ENCODE measurements at places on chromosomes 12 and 14.

- DNase-seq = no peak
These were observed 1.8 kb downstream of the MON2 start for GRCh38 chr12:62468397-62468796.

DNA sequence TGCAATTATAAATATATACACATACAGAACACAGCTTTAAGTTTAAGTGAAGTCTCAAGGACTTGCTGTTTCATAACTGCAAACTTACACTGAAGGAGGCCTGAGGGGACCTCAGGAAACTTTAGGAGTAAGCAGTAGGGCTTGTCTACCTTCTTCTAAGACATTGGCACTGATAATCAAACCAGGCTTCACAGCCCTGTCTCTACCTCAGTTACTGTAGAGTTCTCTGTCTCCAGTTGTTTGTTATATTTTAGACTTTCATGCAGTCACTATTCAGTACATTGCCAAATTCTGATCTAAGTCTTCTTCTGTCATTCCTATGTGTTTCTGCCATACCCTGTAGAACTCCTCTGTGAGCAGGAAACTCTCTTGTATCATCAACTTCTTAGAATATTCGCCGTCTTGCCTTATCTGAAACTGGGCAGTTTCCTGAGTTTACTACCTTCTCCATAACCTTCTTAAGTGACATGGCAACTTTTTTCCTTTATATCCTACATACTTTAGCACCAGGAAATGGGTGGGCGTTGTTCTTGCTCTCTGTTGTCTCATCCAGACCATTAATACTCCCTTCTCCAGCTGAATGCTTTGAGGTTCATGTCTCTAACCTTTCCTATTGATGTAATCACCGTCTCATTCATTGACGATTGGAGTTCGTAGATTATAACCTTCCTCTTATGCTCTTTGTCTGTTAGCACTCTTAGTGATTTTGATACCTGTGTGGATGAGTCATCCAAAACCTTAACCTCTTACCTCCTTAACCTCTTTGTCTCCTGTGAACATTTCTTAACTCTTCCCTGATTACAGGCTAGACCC lies 11.4 kb downstream of the APAF1 start:
- DNase-seq = no peak

DNA sequence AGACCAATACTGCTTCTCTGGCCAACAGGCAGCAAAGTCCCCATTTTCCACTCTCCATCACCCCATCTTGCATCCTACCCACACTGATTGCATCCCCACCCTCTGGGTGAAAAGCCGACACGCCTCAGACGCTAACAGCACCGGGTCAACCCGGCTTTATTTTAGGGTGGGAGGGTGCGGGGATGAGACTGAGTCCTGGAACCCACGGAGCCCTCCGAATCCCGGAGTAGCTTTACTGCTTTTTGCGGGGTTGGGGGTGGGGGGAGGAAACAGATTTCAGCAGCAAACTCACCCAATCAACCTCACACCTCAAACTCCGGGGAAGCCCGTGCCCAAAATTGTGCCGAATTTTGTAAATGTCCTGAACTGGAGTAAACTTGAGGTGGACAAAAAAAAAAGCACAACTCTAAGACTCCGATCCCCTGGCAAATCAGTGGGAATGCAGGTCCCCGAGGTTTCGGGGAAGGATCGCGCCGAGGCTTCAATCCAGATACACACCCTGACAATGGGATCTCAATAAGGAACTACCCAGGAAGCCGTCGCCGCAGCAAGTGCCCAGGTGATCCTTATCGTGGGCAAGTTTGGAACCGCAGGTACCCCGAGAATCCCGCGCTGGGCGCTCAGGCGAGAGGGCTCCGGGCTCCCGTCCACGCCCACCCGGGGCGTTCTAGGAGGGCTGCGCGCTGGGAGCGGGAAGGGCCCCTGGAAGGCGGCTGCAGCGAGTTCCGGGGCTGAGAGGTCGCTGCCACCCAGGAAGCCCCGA lies 1.1 kb downstream of the GCH1 start:
- peak; percentile 25 for DNase-seq

DNA sequence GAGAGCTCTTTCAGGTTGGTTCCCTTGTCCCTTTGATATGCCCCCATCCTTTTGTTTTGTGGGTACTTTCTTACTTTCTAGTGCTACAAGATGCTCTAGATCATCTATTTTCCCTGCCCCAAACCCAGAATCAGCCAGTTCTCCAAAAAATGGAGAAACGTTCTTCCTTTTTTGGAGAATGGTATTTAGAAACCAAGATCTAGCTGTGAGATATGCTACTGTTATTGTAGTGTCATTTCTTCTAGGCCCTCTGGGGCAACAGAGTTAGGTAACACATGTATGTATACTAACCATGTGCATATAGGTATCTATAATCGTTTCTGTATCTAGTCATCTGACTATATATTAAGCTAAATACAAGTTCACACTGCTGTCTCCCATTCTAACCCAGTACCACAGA lies 6.9 kb upstream of the IGFBP6 start:
- no peak for DNase-seq

DNA sequence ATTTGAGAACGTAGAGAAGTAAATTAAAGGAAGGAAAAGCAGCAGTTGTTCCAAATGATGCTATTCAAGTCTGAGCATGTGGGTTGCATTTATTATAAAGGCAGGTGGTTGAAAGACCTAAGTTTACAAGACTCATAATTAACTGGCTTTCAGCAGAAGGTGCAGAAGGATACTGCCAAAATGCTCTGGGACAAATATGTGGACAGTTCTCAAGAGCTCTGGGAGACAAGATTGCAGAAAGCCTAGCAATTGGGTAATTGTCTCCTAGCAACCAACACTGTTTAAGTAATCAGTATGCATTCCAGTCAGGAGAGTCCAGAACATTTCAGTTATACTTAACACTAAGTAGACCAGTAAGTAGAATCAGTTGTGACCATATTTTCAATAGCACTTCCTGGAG lies 131.5 kb downstream of the GPR135 start:
- DNase-seq = no peak

DNA sequence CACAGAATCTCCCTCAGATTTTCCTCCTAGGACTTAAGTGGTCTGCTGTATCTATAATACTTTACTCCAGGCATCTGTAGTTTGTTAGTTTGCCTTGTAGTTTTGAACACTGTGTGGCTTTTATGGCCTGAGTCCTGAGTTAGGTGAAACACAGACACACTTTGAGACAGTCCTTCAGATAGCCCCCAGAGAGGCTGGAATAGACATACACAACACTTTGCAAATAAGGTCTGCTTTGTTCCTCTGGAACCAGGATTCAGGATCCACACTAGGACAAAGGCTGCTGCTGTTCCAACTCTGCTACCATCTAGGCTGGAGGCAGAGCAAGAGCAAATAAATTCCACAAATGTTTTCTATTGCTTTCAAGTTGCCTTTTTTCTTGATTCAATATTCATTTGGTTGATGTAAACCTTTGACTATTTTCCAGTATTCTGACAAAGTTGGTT lies 41.4 kb upstream of the INSM2 start:
- no peak for DNase-seq

GRCh38 chr12:12267742-12268200 lies 927 bp upstream of the LRP6 start:
- no peak for DNase-seq

GRCh38 chr14:26444822-26445221 lies 153.0 kb downstream of the NOVA1 start:
- no peak for DNase-seq

DNA sequence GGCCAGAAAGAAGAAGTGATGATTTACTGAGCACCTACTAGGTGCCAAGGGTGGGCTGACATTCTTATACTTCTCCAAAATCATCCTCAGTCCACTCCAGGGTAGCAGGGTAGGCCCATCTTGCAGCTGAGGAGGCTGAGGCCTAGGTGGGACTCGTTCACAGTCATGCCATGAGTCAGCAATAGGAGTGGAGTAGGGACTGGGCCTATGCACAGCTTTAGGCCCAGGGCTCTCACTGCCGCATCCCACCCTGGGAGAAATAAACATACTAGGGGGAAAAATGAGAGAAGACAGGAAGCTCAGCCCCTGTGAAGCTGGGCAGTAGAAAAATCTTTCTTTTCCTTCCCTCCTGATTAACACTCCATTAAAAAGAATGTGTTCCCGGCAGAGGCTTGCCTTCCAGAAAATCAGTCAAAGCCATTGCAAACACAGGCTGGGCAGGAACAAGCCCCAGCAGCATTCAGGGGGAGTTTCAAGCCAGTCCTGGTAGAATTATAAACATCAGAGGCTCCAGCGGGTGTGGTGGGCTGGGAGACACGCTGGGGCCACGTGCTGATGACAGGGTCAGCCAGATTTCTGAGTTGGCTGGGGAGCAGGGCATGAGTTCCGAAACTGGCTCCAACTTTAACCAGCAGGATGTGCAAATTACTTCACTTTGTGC lies 1.8 kb downstream of the HSPB8 start:
- no peak for DNase-seq

- no peak for DNase-seq
These were observed 50.3 kb downstream of the ADAMTS20 start for GRCh38 chr12:43501703-43502102.

DNA sequence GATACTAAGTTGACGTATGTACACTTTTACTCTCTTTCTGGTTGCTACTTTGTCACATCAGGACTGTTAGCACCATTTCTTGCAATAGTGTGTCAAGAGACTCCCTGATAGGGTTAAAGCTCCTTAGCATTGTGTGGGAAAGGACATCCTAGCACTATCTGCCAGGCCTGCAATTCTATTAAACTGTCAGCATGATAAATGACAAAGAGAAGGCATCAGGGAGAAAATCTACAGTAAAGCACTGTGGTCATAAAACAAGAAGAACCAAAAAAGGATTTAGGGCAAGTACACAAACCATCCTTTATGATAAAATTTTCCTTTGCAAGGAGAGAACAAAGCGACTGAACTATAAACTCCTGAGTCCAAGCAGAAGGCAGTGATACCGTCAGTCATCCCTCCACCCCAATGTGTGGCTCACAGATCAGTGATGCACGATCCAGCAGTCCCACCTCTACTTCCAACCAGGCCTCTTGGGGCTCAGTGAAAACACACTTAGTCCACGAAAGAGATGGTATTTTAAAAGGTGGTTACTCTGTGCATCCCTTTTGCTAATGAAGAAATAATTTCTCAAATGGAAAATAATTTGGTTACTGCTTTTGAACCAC lies 31.4 kb upstream of the SLC35F4 start:
- DNase-seq = no peak

DNA sequence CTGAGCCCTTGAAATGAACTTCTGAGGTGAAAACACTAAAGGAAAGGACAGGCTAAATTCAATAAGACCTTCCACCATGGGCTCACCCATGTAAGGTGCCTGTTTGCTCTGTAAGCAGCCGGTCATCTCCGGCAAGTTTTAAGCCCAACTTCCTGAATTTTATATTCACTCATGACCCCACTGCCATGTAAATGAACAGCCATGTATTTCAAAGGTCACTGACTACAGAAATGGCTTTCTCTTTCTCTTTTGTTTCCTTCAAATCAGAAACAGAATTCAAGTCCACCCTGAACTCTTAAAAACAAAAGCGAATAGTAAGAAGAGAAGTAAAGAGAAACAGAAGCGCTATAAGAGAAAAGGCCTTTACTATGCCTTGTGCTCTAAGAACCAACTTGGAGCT lies 61.7 kb upstream of the OVCH1 start:
- no peak for DNase-seq

DNA sequence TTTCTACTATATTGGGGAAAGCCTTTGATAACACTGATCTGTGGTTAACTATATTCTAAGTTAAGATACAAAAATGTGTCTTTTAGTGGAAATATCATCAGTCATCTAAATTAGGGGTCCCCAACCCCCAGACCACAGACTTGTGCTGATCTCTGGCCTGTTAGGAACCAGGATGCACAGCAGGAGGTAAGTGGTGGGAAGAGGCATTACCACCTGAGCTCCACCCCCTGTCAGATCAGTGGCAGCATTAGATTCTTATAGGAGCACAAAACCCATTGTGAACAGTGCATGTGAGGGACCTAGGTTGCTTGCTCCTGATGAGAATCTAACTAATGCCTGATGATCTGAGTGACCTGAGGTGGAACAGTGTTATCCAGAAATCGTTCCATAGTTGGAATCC lies 28.3 kb upstream of the LIN7A start:
- no peak for DNase-seq

DNA sequence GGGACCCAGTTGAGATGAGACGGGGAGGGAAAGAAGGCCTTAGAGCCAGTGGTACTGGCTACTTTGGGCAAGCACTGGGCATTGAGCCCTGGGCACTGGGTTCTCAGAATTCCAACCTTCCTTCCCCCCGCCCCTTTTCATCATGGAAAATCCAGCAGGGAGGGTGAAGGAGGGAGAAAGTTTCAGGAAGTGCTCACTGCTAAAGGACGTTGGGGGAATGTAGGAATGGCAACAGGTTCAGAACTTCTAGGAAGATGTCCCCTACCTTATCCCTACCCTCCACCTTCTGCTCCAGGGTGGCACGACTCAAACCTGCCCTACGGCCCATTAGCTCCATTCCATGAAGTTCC lies 4.2 kb upstream of the TNS2 start:
- DNase-seq = no peak

DNA sequence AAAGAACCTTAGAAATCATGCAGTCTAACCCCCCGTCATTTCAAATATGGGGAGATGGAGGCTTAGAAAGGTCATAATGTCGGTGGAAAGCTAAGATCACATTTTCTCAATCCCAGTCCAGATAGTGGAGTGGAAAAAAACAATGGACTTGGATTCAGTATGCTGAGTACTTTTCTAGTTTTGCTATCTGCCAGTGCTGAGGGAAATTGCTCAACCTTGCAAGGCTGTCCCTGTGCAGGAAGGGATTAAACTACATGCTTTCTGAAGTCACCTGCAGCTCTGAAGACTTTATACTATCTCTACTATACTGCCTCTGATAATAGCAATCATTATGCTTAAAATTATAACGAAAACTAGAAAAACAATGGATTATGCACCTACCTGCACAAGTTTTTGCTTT lies 272.8 kb downstream of the LRIG3 start:
- DNase-seq = no peak

- no peak for DNase-seq
These were observed 11.5 kb downstream of the ASPG start for GRCh38 chr14:104096751-104097700.

GRCh38 chr14:89424241-89424640 lies 7.2 kb upstream of the FOXN3 start:
- no peak for DNase-seq

- no peak for DNase-seq
These were observed 20.4 kb downstream of the YAF2 start for GRCh38 chr12:42217656-42218055.

DNA sequence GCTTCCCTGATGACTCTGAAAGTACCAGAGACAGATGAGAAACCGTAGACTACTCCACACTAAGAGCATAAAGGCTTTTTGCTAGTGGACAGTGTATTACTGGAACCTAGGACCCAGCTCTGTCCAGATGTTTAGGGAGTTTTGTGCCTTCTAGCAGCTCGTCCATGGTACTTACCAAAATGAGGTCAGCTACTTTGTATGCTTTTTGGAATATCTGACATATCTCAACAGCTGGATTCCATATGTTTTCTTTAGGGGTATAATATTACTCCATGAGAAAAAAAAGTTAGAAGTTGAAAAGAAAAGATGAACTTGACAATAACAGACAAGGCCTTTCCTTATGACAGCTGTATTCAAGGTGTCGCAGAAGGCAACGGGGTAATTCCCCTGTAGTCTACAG lies 32.1 kb upstream of the FRMD6 start:
- DNase-seq = no peak

All from CD4-positive, alpha-beta T cell treated with Interleukin-17A for 1 hour (primary cell).